ENCODE measurements at places on chromosomes 16 and 17. TPM values are rescaled to one million over a fixed set of nuclear protein-coding genes. Genes with fewer than 3 reads are reported as not detected.

The MYO18A gene
- total RNA-seq, result 56.9 TPM

The CLEC18B gene
- 1.6 TPM for total RNA-seq

- H3K4me1 ChIP-seq, result no peaks in the 10 kb centered on the region
- H3K36me3 ChIP-seq, result no peaks in the 10 kb centered on the region
- no peak overlapping the region for H3K4me3 ChIP-seq
- H3K27ac ChIP-seq, result no peak overlapping the region
- H3K27me3 ChIP-seq, result no peaks in the 10 kb centered on the region
These were observed 475.9 kb downstream of the HS3ST3B1 start for GRCh38 chr17:14776791-14777190.

DNA sequence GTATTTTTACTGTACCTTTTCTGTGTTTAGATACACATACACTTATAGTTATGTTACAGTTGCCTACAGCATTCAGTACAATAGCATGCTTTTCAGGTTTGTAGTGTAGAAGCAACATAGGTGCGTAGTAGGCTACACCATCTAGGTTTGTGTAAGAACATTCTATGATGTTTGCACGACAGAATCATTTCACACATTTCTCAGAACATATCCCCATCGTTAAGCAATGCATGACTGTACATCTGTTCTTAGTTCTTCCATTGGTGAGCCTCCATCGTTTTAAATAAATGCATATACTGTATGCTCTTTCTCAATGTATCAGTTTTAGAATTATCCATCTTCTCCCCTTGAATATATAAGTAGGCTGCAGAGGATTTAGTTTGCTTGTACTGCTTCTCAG, 122.6 kb downstream of the PITPNC1 start:
- H3K27me3 ChIP-seq, result no peaks in the 10 kb centered on the region
- no peaks in the 10 kb centered on the region for H3K36me3 ChIP-seq
- H3K27ac ChIP-seq, result no peak overlapping the region

DNA sequence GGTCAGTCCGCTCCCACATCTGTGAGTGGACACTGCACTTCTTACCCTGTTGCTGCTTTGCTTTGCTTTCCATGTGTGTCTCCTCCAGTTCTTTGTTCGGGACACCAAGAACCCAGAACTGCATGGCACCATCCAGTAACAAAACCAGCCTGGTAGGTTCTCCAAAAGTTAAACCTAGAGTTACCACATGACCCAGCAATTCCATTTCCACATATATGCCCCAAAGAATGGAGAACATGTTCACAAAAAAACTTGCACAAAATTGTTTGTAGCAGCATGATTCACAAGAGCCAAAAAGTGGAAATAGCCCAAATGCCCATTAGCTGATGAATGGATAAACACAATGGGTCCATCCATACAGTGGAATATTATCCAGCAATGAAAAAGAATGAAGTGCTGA, 10.3 kb upstream of the CCL22 start:
- peaks cover 13% of the 10 kb centered on the region for H3K4me1 ChIP-seq
- no peaks in the 10 kb centered on the region for H3K27me3 ChIP-seq

DNA sequence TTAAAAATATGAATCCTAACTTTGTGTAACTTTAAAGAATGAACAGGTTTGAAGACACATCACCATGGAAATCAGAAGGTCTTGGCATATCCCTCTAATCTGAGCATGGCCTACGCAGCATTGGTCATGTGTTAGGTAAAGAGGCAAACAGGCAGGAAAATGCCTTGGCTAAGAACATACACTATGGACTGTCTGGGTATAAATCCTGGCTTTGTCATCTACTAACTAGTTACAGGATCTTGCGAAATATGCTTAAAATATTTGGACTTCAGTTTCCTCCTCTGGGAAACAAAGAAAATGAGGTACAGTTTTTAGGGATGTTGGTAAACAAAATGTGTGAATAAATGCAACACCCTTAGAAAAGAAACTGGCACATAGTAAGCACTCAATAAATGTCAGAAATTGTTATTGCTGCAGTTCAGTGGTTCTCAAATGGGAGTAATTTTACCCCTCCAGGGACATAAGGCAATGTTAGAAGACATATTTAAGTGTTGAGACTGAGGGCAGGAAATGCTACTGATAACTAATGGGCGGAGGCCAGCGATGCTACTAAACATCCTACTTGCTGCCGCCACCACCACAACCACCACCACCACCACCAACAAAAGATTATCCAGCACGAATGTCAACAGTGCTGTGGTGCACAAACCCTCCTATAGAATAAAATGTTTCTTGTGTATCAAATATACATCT, 770.8 kb upstream of the SOX9 start:
- no peak overlapping the region for H3K4me3 ChIP-seq
- no peak overlapping the region for H3K27ac ChIP-seq
- H3K36me3 ChIP-seq, result no peaks in the 10 kb centered on the region

- H3K27me3 ChIP-seq, result no peaks in the 10 kb centered on the region
- H3K27ac ChIP-seq, result no peak overlapping the region
- DNase-seq, result no peak
- H3K4me1 ChIP-seq, result no peaks in the 10 kb centered on the region
These were observed 6.7 kb downstream of the ERI2 start for GRCh38 chr16:20799599-20799998.

All from upper lobe of left lung (tissue), 6 donors.